Camera-type eye (tissue), 1 donor: ENCODE measurements at places on chromosomes 5 and 9. TPM values are rescaled to one million over a fixed set of nuclear protein-coding genes. Genes with fewer than 3 reads are reported as not detected.

KCNV2 gene
- 134 TPM for total RNA-seq

ACSL6 gene
- total RNA-seq: 73.4 TPM

ZFP62 gene
- 65.9 TPM for total RNA-seq

WDR38 gene
- not detected for total RNA-seq

AK3 gene
- 44.0 TPM for total RNA-seq

PTGR1 gene
- 44.8 TPM for total RNA-seq

MEIKIN gene
- 0.55 TPM for total RNA-seq

SHLD3 gene
- 10.0 TPM for total RNA-seq

SPATA24 gene
- total RNA-seq: 2.8 TPM

KIF20A gene
- 12.9 TPM for total RNA-seq

C7 gene
- 7.5 TPM for total RNA-seq

UGCG gene
- 78.5 TPM for total RNA-seq

IFNA13 gene
- not detected for total RNA-seq

STPG3 gene
- not detected for total RNA-seq

IFNA2 gene
- not detected for total RNA-seq

PCDHGC4 gene
- total RNA-seq: 25.1 TPM

SPATA31D4 gene
- not detected for total RNA-seq

WNK2 gene
- total RNA-seq: 89.7 TPM

CDO1 gene
- total RNA-seq: 64.5 TPM

ENTPD8 gene
- total RNA-seq: 0.60 TPM

CSNK1A1 gene
- total RNA-seq: 292 TPM

FOXD4 gene
- total RNA-seq: 0.82 TPM

ADAMTS19 gene
- total RNA-seq: 36.0 TPM

SV2C gene
- 3.1 TPM for total RNA-seq

RIC1 gene
- 54.0 TPM for total RNA-seq

PCDHGA6 gene
- 13.2 TPM for total RNA-seq

RAB3C gene
- total RNA-seq: 14.0 TPM

TAL2 gene
- 12.0 TPM for total RNA-seq

ANKRD31 gene
- total RNA-seq: 1.5 TPM

TLX3 gene
- total RNA-seq: not detected

SLC45A2 gene
- 6.4 TPM for total RNA-seq

PFN3 gene
- total RNA-seq: not detected

PCSK1 gene
- total RNA-seq: 2.5 TPM

DNM1 gene
- 135 TPM for total RNA-seq

TMEM252 gene
- total RNA-seq: not detected

ADAMTS12 gene
- 28.0 TPM for total RNA-seq

C5 gene
- total RNA-seq: 10.0 TPM

B4GALT1 gene
- 29.8 TPM for total RNA-seq

ANKRD34B gene
- total RNA-seq: not detected
